ENCODE measurements at places on chromosomes 7 and 10. TPM values are rescaled to one million over a fixed set of nuclear protein-coding genes. Genes with fewer than 3 reads are reported as not detected.

Gene CAMK2B
- 0.98 TPM for total RNA-seq

Gene GSTO2
- total RNA-seq = 5.3 TPM

Gene GPC2
- total RNA-seq = 4.4 TPM

Gene ANKRD1
- total RNA-seq = 108 TPM

Gene MEOX2
- 0.13 TPM for total RNA-seq

Gene CREM
- total RNA-seq = 27.7 TPM

Gene MBL2
- not detected for total RNA-seq

All from mesangial cell (primary cell).